ENCODE measurements at places on chromosomes 5 and 9. TPM values are rescaled to one million over a fixed set of nuclear protein-coding genes. Genes with fewer than 3 reads are reported as not detected.
A peak's percentile ranks its signal among the peaks of the same experiment; 100 is the strongest.

- DNase-seq, result peak; percentile 47
Observed at GRCh38 chr5:129687941-129688340, 60.0 kb upstream of the MINAR2 start.

SLC9A3 gene
- polyA plus RNA-seq, result 1.8 TPM

- no peak for DNase-seq
Observed at GRCh38 chr5:151200913-151201595, 22.8 kb downstream of the CCDC69 start.

DNA sequence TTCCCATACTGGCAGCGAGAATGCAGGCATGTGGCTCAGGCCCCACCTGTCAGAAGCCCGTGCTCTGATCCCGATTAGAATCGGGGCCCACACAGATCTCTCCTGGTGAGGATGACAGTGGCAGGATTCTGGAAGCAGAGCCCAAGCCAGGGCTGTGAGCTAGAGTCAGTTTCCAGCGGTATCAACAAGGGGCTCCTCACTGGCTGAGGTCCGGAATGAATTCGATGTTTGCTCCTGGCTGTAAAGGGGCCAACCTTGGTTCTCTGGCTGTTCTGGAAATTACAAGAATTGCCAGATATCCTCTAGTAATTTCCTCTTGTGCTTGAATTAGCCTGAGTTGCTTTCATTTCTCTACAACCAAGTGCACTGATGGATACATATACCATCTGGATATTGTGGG is 129.1 kb upstream of the SPRY4 start:
- DNase-seq, result no peak

GRCh38 chr9:133811471-133811870 is 73.3 kb upstream of the SARDH start:
- peak; percentile 72 for DNase-seq

ERCC6L2 gene
- 4.3 TPM for polyA plus RNA-seq

DNA sequence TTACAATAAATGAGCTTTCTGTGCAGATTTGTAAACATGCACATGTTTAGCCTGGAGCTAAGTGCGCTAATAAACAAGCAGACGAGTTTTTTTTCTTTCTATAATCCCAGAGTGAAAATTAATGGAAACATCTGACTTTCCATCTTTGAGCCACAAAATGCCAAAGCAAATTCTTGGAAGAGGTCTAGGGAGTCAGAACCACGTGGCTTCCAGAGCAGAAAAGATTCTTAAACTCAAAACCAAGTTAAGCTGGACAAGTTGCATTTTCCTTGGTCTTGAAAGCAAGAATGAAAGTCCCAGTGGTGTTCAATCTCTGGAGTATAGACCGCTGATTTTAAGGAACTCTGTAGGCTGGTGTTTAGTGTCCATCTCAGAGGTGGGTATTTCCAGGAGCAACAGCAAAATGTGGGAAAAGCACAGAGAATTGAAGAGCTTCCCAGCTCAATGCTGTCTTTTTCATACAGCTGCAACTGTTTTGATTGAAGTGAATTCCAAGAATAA is 71.4 kb downstream of the MYO10 start:
- DNase-seq, result no peak

- no peak for DNase-seq
Observed at GRCh38 chr5:169458221-169458620, 125.4 kb upstream of the SPDL1 start.

MYOZ3 gene
- polyA plus RNA-seq, result 0.40 TPM

All from lung (tissue), 17 donors.